ENCODE measurements at places on chromosomes 16 and 17.

GRCh38 chr17:54153423-54153822 lies 330.7 kb downstream of the KIF2B start:
- DNase-seq = no peak

- DNase-seq = no peak
Observed at GRCh38 chr17:10579270-10579669, 29.8 kb upstream of the MYH2 start.

DNA sequence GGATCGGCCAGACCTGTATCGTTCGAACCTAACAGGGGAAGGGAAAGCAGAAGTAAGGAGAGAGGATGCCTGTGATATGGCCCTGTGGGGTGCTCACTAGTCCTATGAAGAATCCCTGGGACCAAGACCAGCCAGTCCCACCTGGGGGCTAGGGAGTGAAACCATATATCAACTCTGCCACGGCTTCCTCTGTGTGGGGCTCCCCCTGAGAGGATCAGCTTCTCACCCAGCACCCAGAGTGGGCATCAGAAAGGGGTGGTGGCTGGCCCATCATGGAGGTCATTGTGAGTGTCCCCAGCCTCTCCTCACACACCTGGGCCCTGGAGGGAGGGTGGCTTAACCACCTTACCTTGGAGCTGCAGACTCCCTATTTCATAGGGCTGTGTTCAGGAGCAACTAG lies 30.1 kb upstream of the SREBF1 start:
- no peak for DNase-seq

DNA sequence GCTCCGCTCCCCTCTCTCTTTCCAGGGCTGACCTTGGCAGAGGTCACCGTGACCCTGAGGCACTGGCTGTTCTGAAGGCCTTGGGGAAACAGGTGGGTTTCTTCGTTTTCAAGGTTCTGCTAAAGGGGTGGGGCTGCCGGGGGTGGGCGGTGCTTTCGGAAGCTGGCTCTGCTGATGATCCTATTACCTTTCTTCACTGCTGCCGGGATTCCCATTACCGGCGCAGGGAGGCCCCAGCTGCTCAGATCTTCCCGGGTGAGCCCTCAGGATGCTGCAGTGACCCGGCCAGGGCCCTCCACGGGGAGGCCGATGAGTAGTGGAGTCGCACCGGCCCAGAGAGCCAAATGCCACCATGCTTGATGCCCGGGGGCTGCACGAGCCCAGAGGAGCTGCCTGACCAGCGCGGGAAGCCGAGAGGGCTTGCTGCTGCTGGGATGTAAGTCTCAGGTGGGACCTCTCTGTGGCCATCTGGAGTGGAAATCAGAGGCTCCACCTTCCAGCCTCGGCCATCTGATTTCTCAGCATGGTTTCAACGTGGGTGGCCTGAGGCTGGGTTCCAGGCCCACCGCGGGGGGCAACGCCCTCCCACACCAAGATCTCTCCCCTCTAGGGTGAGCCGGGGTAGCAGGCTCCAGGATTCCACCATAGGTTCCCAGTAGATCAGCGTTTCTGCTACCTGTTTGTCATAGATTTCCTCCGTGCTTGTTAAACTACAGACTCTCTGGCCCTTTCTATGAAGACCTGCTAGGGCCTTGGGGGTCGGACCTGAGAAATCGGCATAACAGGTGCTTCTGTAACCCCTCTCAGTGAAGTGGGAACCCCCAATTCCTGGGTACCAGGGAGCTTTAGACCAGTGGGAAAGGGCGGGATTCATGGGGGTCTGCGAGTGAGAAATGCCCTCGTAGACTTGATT lies 21.6 kb upstream of the ADCY7 start:
- no peak for DNase-seq

GRCh38 chr17:41865596-41865893 lies 322 bp upstream of the KLHL11 start:
- no peak for DNase-seq

- no peak for DNase-seq
Observed at GRCh38 chr17:56690441-56691291, 97.2 kb downstream of the NOG start.

DNA sequence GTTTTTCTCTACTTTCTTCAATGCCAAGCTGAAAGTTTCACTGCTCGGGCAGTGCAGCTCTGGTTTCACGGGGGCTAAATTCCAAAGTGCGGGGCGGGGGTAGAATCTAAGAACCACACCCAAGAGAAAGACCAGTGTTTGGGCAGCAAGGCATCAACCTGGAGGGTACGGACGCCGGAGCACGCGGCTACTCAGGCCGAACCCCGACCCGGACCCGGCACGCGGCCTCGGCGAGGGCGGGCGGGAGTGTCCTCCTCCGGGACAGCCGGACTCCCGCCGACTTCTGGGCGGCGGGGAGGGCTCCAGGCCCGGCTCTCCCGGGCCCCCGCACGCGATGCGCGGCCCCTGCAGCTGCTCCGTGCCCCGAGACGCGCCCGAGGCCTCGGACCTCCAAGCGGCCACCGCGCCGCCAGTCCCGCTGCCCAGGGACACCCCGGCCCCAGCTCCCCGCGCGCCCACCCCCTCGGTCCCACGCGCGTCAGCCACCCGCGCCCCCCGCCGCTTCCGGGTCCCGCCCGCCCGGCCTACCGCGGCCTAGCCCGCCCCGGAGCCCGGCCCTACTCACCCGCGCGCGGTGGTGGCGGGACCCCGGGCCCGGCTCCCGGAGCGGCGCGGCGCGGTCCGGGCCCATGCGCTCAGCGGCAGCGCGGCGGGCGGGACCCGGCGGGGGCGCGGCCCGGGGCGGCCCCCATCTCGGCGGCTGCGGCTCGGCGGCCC lies 561 bp downstream of the AXIN1 start:
- peak; percentile 60 for DNase-seq

DNA sequence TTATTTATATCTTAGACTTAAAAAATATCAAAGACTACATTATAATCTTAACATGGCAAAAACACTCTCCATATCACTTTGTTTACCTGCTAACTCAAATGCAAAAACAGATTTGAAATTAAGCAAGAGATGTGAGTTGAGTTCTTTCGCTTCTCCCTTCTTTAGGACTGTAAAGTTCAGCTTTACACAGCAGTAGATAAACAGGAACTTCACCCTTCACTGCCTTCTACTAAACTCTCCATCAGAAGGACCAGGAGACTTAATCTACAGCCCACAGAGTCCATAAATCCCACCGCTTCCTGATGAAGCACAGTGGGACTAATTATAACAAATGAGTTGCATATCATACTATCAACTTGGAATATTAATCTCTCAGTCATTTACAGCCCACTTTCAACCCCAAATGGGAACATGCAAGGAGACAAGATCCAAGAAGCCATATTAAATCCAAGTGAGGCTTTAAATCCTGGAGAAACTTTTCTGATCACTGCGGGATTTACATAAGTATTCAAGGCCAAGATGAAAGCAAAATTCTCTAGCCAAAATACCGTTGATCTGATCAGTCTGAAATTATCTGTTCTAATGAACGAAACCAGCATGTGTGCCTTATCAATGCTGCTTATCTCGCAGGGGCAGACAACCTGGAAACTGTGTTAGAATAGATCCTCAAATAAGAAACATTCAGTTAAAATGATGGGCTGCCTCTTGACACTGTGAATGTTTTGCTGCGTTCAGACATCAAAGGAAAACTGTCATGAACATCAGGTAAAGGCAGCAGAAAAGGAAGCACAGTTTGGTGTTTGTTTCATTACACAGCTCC lies 1.6 kb downstream of the AMFR start:
- no peak for DNase-seq

DNA sequence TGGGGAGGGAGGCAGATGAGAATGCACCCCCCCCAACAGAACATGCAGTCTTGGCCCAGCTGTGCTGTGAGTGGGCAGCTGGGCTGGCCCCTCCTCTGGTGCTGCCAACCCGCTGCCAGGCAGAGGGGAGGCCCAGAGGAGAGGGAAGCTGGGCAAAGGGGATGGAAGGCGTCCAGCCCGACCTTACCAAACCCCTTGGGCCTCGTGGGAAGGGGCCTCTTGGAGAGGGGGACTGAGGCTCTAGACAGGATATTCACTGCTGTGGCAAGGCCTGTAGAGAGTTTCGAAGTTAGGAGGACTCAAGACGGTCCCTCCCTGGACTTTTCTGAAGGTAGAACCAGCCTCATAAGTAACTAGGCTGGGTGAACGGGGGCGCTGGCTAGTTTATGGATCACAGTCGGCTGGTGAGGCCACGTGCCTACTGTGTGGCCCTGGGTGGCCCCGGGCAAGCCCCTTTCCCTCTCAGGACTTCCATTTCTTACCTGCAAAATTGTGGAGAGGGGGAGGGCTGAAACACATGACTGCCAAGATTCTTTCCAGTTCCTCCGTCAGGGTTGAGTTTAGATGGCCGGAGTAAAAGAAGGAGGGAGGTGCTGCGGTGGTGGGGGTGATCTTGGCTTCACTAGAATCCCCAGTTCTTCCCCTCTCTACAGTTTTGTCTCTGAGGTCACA lies 857 bp upstream of the STAT5A start:
- peak; percentile 46 for DNase-seq

GRCh38 chr17:11996722-11997146 lies 541 bp downstream of the ZNF18 start:
- DNase-seq = no peak

DNA sequence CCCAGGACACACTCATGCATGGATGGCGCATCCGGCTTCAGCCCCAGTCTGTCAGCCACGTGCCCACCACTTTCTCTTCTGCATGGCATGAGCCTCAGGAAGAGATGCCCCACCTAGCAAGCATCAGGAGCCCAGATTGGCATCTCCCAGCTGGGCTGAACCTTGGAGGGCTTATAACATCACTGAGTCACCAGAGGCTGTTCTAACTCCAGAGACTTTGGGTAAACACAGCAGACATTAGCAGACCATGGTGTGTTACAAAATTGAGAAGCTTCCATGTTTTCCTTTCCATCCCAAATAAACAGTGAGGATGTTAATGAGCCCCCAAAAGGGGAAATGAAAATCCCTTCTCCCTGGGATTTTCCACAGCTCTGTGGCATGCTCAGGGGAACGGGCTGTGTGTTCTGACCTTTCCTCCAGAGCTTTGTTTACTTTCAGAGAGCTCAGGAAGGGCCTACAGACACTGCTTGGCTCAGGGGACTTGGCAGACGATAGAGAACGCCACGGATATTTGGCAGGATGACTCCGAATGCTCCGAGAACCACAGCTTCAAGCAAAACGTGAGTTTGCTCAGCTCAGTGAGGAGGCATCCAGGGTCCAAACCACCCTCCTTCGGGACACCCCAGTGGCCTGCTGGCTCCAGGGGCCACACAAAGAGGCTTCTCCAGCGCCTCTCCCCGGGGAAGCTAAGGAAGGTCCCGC lies 16.5 kb downstream of the GLP2R start:
- no peak for DNase-seq

- no peak for DNase-seq
Observed at GRCh38 chr16:54654429-54654828, 276.2 kb upstream of the IRX5 start.

DNA sequence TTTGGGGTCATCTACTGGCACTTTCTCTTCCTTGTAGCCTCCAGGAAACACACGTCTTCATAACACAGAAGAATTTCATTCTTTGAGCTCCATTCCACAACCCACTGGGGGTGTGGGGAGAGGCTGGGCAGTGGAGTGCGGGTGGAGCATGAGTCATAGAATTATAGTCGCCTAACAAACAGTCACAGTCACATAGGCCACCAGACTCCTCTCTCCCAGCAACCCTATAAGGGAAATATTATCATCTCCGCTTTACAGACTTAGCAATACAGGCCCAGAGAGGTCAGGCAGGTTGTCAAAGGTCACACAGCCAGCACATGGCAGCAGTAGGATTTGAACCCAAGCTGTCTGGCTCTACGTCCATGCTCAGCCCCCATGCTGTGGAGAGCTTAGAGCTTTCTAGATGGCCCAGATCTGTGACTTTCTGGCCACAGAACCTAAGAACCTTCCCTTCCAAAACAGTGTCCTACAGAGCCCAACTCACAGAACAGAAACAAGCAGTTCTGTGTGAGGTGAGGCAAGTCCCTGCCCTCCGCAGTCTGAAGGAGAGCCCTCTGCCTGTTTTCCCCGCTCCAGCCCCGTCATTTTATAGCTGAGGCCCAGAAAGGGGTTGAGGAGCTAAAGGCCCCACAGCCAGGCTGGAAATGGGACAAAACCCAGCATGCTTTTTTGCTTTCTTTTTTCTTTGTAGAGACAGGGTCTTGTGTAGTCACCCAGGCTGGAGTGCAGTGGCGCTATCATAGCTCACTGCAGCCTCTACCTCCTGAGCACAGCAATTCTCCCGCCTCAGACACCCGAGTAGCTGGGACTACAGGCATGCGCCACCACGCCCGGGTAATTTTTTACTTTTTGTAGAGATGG lies 10.7 kb upstream of the LITAF start:
- no peak for DNase-seq

DNA sequence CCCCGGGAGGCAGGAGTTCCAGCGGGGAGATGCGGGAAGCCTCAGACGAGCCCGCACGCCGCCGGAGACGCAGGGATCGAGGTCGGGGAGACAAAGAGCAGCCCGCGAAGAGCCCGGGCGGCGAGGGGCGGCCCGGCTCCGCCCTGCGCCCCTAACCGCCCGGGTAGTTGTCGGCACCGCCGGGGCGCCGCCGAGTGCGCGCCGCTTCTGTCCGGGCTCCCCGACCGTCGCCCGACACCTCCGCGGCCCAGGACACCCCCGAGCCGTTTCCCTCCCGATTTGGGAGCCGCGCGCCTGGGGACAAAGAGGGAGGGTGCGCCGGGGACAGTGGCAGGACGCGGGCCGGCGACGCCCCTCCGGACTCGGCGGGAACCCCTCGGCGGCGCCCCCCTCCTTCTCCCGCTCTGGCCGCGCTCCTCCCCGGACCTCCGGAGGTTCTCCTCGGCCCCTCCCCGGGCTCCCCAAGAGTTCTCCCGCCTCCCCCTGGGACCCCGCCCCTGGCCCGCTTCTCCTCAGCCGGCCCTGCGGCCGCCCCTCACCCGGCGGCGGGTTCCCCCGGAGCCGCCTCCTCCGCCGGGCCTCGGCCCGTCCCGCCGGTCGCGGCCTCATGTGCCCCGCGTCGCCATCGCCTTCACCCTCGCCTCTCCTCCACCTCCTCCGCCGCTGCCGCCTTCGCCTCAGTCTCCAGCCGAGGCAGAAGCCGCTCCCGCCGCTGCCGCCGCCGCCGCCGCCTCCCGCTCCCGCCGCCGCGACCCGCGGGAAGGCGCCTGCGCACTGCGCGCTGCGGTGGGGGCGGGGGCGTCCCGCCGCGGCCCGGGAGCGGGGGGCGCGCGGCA lies at the start of gene GJC1:
Gene GJC1 (minus strand): TSS at position 765 of the 836 bp plus-strand sequence. CDS start 24,470 bp downstream, outside the sequence.
- peak; percentile 22 for DNase-seq

DNA sequence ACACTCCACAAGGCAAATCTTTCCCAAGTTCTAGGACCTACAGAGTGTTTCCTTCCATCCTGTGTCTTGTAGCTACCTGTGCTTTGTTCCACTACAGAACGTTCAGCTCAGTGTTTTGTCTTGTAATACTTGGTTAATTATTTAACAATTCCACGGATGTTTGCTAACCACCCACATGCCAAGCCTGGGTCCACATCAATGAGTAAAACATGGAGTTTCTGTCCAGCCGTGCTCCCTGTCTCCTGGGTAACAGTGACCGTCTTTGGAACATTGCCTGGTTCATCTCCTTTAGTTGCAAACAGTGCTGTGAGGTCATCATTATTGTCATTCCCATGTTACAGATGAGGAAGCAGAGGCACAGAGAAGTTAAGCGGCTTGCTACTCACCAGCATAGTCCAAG lies 41.3 kb downstream of the IRF8 start:
- no peak for DNase-seq

- no peak for DNase-seq
Observed at GRCh38 chr16:81487301-81487720, 42.7 kb downstream of the CMIP start.

- DNase-seq = no peak
Observed at GRCh38 chr16:77564791-77565390, 130.1 kb upstream of the ADAMTS18 start.

- no peak for DNase-seq
Observed at GRCh38 chr17:9906616-9907015, 1.5 kb upstream of the RCVRN start.

Measured in activated naive CD4-positive, alpha-beta T cell treated with anti-CD3 and anti-CD28 coated beads, Interleukin-2, amount 50 U/mL, for 72 hours (primary cell).